Stimulated activated CD4-positive, alpha-beta T cell treated with anti-CD3 and anti-CD28 coated beads, TNF-alpha, amount 100 ng/mL, for 48 hours (primary cell): ENCODE measurements at places on chromosomes 5 and 9.

GRCh38 chr9:135611142-135611874 lies 28.0 kb downstream of the GLT6D1 start:
- DNase-seq, result no peak

- DNase-seq, result no peak
Measured at GRCh38 chr9:20442461-20443319, 179.6 kb downstream of the MLLT3 start.

GRCh38 chr9:14525856-14526255 lies 167.4 kb downstream of the ZDHHC21 start:
- DNase-seq, result no peak

GRCh38 chr5:39513236-39513635 lies 88.5 kb upstream of the DAB2 start:
- no peak for DNase-seq

DNA sequence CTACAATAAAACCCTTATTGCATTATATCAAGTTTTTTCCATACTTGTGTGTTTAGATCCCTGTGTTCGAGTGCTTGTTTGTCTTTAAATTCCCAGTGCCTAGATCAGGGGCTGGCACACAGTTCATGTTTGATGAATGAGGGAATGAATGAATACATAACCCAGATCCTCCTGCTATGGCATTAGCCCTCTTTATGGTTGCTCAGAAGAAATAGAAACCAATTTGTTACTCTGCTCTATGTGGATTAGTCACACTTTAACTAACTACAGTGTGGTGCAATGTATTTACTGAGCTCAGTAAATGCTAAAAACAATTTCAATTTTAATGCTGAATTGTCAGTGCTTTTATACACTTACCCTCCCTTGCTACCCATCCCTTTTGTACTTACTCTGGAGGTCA lies 16.4 kb upstream of the GALNT10 start:
- no peak for DNase-seq

DNA sequence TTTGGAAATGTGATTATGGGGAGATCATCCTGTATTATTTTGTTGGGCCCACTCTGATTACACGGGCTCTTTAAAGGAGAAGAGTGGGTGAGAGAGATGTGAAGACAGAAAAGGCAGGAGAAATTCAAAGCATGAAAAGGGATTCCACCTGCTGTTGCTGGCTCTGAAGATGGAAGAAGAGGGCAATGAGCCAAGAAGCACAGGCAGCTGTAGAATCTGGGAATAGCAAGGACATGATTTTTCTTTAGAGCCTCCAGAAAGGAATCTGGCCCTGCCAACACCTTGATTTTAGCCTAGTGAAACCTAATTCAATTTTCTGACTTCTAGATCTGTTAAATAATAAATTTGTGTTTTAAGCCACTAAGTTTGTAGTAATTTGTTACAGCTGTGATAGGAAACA lies 11.3 kb downstream of the C9 start:
- no peak for DNase-seq

- DNase-seq, result no peak
Measured at GRCh38 chr5:168427224-168427623, 59.0 kb upstream of the RARS1 start.

GRCh38 chr5:40089269-40089668 lies 590.4 kb upstream of the PTGER4 start:
- DNase-seq, result no peak

- DNase-seq, result no peak
Measured at GRCh38 chr5:77942578-77943239, 166.6 kb upstream of the TBCA start.

GRCh38 chr5:31333475-31333874 lies 140.0 kb downstream of the CDH6 start:
- no peak for DNase-seq

DNA sequence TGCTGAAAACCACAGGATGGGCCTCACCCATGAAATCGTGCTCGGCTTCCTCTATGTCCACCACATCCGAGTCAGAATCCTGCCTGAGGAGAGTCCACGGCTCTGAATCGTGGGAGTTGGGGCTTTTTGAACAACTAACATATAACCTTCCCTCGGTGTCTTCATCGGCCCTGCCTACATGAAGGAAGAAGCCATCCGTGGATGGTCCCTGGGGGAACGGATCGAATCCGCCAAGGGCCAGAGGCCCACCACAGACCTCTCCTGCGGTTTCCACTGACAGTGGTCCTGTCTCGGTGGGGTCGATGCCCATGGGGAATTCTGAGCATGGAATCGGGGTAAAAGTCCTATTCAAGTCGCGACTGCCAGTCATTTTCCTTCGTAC lies 85.0 kb downstream of the CAMSAP1 start:
- no peak for DNase-seq

- no peak for DNase-seq
Measured at GRCh38 chr9:30299126-30299780, 2085.2 kb upstream of the ACO1 start.

DNA sequence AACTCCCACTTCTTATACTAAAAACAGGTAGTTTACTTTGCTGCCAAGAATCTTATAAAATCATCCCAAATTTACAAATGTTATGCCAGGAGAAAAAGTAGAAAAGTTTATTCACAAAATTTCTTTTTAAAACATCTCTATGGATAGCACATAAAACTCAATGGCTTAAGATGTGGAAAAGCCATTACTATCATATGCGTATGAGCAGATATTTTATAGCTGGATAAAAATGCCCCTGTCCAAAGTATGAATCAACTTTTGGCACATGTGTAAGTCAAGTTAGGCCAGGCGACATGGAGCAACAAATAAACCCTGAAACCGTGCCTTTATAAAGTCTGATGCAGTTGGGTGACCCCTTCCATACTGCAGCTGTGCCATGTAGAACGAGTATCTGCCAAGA lies 38.6 kb upstream of the FBP1 start:
- DNase-seq, result no peak

DNA sequence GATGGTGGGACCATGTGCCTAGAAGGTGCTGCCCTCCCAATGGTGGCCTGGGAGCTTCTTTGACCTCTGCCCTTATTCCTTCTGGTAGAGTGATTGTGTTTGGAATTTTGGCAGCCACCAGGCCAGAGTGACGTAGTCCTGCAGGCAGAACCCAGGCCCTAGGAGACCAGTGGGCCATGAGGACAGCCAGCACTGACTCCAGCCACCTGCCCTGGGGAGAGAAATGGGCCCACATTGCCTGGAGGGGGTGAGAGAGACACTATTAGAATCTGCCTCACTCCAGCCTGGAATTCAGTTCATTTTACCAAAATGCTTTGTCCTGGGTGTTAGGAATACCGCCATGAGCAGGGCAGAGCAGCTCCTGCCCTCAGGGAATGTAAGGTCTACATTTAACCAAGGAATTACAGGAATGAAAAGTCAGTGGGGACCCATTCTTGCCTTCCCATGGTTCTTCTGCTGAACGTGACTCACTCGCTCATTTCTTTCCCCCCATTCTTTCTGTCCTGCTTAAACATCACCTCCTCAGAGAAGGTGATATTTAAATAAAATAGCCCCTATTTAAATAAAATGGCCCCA lies 5.5 kb upstream of the COL27A1 start:
- DNase-seq, result no peak

- no peak for DNase-seq
Measured at GRCh38 chr5:13831351-13831750, 113.1 kb downstream of the DNAH5 start.

GRCh38 chr5:121624035-121624434 lies 227.6 kb upstream of the FTMT start:
- no peak for DNase-seq

- no peak for DNase-seq
Measured at GRCh38 chr5:77645158-77645994, 6.9 kb upstream of the OTP start.

DNA sequence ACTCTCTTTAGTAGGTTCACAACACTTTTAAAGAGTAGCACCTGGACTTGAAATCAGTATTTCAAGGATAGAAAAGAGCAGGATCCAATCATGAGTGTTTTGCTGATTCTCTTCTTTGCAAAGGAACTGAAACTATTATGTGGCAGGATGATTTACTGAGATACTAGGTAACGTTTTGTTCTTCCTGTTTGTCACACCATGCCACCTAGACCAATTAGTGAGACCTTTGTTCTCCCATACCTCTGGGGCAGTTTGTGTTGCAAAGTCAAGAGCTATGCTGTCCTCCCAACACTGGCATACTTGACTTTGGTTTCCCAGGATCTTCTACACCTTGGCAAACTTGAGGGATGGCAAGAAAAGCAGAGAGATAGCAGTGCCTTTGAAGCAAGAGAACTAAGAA lies 43.4 kb downstream of the PPP1R2B start:
- DNase-seq, result no peak

DNA sequence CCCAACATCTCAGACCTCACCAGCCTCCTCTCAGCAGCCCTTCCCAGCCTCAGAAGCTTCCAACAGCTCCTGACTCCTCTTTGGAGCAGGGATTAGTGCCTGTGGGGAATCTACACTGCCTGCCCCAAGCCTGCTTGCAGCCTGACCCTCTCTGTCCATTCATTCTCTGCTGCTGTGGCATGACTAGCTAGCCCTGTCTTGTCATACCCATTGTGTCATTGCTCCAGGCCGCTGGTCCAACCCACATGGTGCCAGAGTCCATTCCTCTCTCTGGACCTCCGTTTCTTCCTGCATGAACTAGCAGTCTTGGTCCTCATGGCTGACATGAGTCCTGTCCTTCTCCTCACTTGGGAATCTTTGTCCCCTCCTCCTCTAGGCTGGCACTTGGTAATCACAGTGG lies 12.8 kb upstream of the RXRA start:
- DNase-seq, result no peak

DNA sequence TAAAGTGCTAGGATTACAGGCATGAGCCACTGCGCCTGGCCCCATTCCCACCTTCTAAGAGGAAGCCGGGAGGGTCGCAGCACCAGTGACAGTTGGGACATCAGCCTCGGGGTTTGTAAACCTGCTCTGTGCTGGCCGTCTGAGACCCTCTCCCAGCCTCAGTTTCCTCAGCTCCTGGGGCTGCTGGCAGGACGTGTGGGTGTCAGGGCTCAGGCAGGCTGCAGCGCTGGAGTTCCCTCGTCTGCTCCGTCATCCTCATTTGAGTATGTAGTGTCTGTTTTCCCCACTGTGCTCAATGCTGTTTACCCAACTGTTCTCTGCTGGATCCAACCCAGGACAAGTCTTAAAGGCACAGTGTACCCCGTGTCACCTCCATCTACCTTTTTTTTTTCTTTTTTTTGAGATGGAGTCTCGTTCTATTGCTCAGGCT lies 2.0 kb upstream of the NINJ1 start:
- DNase-seq, result no peak

DNA sequence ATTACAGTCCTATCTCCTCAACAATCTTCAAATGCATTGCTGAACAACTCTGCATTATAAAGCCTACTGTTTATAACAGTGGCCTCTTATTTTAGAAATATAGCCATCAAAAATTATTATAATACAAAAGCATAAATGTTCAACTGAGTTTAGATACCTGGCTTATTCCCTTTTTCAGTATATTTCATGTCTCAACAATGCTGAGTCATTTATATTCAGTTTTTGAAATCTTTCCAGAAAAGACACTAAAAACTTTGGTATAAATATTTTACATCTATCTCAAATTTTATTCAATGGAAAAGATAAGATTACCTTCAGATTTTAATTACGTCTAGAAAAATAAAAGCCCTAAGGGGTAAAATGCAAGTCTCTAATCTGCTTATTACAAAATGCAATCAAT lies 37.9 kb downstream of the LURAP1L start:
- no peak for DNase-seq

GRCh38 chr5:147918101-147918685 lies 11.9 kb upstream of the C5orf46 start:
- no peak for DNase-seq

GRCh38 chr5:150605546-150605945 lies 34.9 kb upstream of the SYNPO start:
- DNase-seq, result no peak
